ENCODE measurements at places on chromosomes 13 and 19. TPM values are rescaled to one million over a fixed set of nuclear protein-coding genes. Genes with fewer than 3 reads are reported as not detected.

CD209 gene
- total RNA-seq: under 0.01 TPM

ELSPBP1 gene
- not detected for total RNA-seq

GPATCH1 gene
- 4.4 TPM for total RNA-seq

- no peak for DNase-seq
Measured at GRCh38 chr13:109576331-109576813, 210.0 kb downstream of the IRS2 start.

- peak; percentile 89 for DNase-seq
Measured at GRCh38 chr13:102773441-102774213, at the start of gene TEX30. Gene TEX30, minus strand, starts transcription at chr13:102773786. Its CDS starts 3,760 bp downstream, at chr13:102770026.

DNA sequence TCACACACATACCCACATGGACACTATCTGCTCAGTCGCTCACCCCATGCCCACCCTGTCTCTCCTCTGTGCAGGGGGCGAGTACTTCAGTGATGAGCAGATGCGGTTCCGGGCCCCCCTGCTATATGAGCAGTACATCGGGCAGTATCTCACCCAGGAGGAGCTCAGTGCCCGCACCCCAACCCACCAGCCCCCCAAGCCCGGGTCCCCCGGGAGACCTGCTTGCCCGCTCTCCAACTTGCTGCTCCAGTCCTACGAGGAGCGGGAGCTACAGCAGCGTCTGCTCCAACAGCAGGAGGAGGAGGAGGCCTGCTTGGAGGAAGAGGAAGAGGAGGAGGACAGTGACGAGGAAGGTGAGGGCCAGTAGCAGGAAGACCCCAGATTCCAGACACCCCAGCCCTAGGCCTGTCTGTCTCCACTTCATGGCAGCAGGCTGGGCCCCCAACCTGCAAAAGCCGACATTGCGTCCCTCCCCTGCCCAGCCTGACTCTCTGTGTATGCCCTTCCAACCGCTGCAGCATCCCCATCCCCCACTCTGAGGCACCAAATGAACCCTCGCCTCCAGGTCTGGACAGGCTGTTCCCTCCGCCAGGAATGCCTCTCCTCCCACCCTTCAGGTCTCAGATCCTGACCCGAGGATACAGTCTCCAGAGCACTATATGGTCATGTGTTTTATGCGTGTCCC is 9.7 kb downstream of the CCDC97 start:
- no peak for DNase-seq

DNA sequence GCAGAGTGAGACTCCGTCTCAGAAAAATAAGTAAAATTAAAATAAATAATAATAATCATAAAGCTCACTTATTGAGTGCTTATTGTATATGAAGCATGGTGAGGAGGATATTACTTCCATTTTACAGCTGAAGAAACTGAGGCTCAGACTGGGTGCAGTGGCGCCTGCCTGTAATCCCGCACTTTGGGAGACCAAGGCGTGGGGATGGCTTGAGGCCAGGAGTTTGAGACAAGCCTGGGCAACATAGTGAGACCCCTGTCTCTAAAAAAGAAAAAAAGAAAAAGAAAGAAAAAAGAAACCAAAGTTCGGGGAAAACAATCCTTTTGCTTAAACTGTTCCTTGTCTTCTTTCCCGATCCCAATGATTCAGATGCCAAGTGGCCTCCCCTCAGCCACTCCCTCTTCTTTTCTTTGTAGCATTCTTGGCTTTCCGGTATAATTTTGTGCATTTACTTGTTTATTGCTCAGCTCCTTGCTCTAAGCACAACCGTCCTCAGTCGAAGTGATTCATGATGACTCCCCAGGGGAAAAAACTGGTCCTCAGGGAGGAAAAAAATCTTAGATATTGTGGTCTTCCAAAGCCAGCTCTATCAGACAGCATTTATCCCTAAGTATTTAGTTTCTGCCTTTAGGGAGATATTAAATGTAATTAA is 965 bp upstream of the EIF3G start:
- no peak for DNase-seq
